IMR-90 (cell line): ENCODE measurements at places on chromosomes 11 and 22. TPM values are rescaled to one million over a fixed set of nuclear protein-coding genes. Genes with fewer than 3 reads are reported as not detected.

Gene ARHGAP32
- 5.8 and 8.4 TPM in 2 replicates for total RNA-seq

Gene CCDC73
- not detected in 2 replicates for total RNA-seq

Gene TRIM44
- 99.4 and 104 TPM in 2 replicates for total RNA-seq

Gene OR11H1
- total RNA-seq, result not detected in 2 replicates

DNA sequence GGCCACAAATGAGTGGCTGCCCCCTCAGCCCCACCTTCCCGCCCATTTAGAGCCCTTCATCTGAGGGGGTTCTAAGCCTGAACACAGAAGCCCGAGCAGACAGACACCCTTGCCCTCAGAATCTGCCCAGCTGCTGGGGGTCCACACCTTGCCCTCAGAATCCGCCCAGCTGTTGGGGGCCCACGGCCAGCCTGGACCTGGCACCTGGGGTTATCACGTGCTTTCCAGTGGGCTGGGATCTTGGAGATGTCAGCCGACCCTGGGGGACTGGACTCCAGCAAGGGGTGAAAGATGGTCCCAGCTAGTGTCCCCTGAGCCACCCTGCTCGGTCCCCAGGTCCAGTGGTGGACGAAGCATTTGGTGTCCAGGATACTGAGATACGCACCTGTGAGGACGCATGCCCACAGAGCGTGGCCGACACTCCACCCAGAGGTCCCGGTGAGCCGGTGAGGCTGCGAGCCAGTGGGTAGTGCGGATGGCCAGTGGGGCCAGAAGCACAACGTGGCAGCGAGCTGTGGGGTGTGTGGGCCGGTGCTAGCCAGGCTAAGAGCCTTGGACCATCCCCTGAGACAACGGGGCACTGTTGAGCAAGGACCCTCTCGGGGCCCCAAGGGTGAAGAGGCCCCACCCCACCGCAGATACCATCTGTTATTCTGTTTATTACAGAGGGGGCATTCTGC is 3.1 kb upstream of the CTSD start:
- peaks cover 15% of the 10 kb centered on the region for H3K4me1 ChIP-seq
- no peak overlapping the region for H3K27ac ChIP-seq
- H3K27me3 ChIP-seq, result no peaks in the 10 kb centered on the region
- DNase-seq, result no peak
- no peak overlapping the region for H3K4me3 ChIP-seq
- H3K36me3 ChIP-seq, result no peaks in the 10 kb centered on the region

DNA sequence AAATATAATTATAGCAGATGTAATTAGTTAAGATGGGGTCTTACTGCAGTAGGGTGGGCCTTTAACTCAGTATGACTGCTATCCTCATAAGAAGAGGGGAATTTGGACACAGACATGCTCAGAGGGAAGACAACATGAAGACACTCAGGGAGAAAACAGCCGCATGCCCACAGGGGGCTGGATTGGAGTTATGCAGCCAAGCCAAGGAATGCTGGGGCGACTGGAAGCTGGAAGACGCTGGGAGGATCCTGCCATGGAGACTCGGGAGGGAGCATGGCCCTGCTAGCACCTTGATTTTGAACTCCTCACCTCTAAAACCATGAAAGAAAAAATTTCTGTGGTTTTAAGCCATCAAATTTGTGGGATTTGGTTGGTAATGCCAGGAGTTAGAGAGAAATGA is 40.9 kb downstream of the PANX1 start:
- no peaks in the 10 kb centered on the region for H3K27me3 ChIP-seq
- H3K36me3 ChIP-seq, result peaks cover 4% of the 10 kb centered on the region; the same call in 1 of the 2 replicates

Gene P2RY2
- total RNA-seq, result not detected in 2 replicates

DNA sequence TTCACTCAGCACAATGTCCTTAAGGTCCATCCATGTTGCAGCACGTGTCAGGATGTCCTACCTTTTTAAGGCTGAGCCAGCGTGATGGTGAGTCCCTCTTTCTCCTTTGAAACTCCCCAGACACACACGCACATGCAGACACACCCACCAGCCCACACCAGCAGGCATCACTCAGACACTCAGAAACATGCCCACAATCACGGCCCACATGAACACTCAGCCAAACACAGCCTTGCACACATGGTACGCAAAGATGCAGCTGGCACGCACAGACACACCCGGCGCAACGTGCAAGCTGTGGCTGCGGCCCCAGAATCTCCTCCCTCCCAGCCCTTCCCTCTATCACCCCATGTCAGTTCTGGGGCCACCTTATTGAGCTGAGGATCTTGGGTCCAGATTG is 8.0 kb downstream of the FADS3 start:
- no peak overlapping the region for H3K4me3 ChIP-seq
- peaks cover 12% of the 10 kb centered on the region for H3K36me3 ChIP-seq
- peaks cover 12% of the 10 kb centered on the region for H3K4me1 ChIP-seq
- no peak overlapping the region for H3K27ac ChIP-seq

Gene LUZP2
- total RNA-seq, result 2.0 and 2.2 TPM in 2 replicates

GRCh38 chr11:124793466-124794278 is 6.5 kb downstream of the MSANTD2 start:
- no peaks in the 10 kb centered on the region for H3K27me3 ChIP-seq
- DNase-seq, result peak; percentile 40
- H3K36me3 ChIP-seq, result no peaks in the 10 kb centered on the region
- H3K4me1 ChIP-seq, result peaks cover 7% of the 10 kb centered on the region
- no peak overlapping the region for H3K27ac ChIP-seq

Gene SFI1
- total RNA-seq, result 8.9 and 9.9 TPM in 2 replicates

- peak overlapping the region; percentile 80 for H3K4me3 ChIP-seq
- H3K4me1 ChIP-seq, result peaks cover 36% of the 10 kb centered on the region
- H3K36me3 ChIP-seq, result peaks cover 6% of the 10 kb centered on the region
- peak; percentile 46 for DNase-seq
- no peaks in the 10 kb centered on the region for H3K27me3 ChIP-seq
- peak overlapping the region; percentile 71 for H3K27ac ChIP-seq
Observed at GRCh38 chr11:12111549-12112520, 1.4 kb downstream of the MICAL2 start.

DNA sequence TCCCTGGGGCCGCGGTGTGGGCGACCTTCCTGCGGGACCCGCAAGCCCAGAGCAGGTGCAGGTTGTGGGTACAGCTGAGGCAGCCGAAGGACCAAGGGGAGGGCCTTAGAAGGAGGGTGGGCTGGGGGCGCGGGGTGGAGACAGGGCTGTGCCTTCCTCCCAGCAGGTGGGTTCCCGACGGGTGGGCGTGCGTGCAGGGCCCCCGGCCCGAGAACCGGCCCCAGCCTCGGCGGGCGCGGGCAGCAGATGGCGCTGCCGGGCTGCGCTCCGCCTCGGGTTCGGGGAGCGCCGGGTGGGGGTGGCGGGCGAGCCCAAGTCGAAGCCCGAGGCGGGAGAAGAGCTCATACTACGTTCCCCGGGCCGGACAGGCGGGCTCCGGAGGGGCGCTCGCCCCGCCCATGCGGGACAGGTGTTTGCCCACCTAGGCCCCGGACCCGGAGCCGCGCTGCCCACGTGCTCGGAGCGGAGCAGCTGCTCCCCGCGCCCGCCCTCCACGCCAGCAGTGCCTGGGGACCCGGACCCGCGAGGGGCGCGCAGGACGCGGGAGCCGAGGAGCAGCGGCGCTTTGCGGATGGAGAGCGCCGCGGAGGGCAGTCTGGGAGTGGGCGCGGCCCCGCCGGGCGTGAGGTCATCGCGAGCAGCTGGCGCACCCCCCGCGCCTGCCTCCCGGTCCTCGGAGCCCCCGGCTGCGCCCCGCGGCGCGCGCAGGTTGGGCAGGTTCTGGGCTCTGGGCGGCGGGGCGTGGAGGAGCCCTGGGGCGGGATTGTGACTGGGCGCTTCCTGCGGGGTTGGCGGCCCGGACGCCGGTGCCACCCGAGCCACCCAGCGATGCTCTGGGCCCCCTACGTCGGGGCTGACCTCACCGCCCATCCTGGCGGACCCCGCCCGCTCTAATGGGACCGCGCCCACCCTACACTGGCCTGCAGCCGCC is 25.3 kb downstream of the DUSP8 start:
- DNase-seq, result peak; percentile 21
- peak overlapping the region; percentile 17 for H3K4me3 ChIP-seq
- peaks cover 4% of the 10 kb centered on the region; the same call in 1 of the 2 replicates for H3K4me1 ChIP-seq
- H3K27me3 ChIP-seq, result peaks cover 56% of the 10 kb centered on the region
- no peak overlapping the region for H3K27ac ChIP-seq
- no peaks in the 10 kb centered on the region for H3K36me3 ChIP-seq

Gene MYO18B
- under 0.01 TPM in 1 of 2 replicates, not detected in the other for total RNA-seq

DNA sequence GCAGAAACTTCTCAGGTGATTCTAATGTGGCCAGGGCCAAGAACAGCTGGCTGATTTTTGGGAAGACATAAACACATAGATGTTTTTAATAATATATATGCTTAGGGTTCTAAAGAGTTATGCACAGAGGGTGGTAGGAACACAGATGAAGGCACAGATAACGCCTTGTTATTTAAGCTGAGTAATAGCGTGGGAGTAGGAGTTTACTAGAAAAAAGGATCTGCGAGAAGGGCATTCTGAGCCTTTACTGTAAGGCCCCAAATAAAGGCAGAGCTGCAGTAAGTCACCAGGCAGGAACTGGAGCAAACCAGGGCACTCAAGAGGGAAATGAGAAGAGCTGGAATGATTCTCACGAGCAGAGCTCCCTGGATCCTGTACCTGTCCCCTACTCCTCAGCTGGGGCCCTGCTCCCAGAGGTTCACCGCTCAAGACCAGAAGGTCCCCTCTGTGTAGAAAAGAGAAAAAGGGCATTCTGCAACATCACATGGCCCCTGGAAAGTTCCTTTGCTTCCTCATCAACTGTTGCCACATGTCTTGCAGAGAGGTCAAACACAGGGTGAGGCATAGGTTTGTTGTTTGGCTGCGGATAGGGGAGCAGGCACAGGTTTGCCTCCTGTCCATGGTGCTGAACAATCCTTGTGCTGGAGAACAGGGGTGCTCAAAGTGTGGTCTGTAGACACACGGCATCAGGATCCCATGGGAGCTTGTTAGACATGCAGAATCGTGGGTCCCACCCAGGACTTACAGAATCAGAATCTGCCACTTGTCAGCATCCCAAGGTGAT is 125.7 kb downstream of the TENM4 start:
- H3K27ac ChIP-seq, result no peak overlapping the region
- no peaks in the 10 kb centered on the region for H3K27me3 ChIP-seq
- H3K36me3 ChIP-seq, result no peaks in the 10 kb centered on the region
- H3K4me1 ChIP-seq, result peaks cover 3% of the 10 kb centered on the region; the same call in 1 of the 2 replicates
- DNase-seq, result peak; percentile 41
